Left ventricle myocardium inferior (tissue), 1 donor: ENCODE measurements at places on chromosomes 12 and 14.

- DNase-seq = no peak
These were observed 288.3 kb upstream of the AMIGO2 start for GRCh38 chr12:47367912-47368537.

- no peak for DNase-seq
These were observed 6.5 kb upstream of the DHRS7 start for GRCh38 chr14:60171690-60172089.

GRCh38 chr12:104197264-104197663, 18.3 kb upstream of the TXNRD1 start:
- no peak for DNase-seq

GRCh38 chr14:65866886-65867285, 454.4 kb downstream of the FUT8 start:
- DNase-seq = no peak

DNA sequence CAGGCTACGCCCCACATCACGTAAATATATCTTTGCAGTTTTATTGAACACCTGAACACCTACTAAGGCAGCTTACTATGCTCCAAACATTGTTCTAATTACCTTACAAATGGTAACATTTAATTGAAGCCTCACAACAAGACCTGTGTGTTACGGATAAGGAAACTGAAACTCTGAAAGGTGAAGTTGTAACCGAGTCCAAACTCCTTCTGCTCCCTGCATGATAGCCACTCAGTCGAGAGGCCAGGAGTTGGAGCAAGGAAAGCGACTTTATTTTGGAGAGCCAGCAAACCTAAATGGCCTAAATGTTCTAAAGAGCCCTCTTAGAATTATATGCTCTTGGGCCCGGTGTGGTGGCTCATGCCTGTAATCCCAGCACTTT, 12.6 kb upstream of the TRPV4 start:
- no peak for DNase-seq

- no peak for DNase-seq
These were observed 417 bp downstream of the GLS2 start for GRCh38 chr12:56487448-56488040.

DNA sequence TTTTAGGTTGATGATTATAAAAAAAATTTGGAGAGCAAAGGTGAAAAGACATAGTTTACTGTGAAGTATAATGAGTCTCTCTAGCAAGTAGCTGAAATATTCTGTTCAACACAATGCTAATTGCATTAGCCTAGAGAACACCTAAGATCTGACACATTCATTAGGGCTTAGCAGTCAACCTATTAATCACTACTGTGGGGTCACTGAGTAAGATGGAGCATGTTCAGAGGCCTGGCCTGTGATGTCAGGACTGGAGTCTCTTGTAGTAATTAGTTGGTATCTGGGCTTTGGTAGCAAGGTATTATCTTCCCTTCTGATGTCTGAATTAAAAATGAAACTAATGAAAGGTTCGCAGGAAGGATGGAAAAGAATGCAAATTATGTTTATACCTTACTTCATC, 112.7 kb downstream of the SLC16A7 start:
- no peak for DNase-seq

GRCh38 chr12:68617160-68617926, 6.6 kb downstream of the RAP1B start:
- DNase-seq = no peak

DNA sequence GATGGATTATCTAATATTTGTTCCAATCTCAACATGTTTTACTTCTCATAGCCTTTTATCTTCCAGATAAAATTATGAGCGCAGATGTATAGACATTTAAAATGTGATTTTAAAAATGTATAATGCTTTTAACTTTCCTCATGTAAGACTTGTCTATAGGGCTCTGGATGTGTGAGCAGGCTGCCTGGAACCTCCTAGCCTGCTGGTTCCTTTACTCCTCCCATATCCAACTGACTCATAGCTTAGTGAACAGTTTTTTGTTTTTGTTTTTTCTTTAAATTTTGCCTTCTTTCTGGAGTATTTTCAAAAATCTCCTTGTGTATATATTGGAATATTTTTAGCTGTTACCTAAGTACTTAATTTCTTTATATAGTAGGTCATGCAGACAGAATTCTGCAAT, 115.4 kb downstream of the PDE3A start:
- DNase-seq = no peak

DNA sequence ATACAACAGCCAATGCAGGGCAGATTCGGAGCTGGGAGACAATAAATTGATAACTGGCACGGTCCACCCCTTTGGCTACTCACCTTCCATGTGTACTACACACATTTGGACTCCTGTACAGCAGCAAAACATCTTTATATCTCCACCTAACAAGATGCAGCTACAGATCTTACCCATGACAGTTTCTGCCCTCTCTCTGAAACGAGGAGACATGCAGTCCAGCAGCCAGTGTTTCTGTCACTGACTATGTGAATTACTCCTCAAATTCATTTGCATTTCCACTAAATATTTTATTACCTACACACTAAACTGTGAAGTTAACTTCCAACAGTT, 58.7 kb upstream of the BEGAIN start:
- DNase-seq = no peak

DNA sequence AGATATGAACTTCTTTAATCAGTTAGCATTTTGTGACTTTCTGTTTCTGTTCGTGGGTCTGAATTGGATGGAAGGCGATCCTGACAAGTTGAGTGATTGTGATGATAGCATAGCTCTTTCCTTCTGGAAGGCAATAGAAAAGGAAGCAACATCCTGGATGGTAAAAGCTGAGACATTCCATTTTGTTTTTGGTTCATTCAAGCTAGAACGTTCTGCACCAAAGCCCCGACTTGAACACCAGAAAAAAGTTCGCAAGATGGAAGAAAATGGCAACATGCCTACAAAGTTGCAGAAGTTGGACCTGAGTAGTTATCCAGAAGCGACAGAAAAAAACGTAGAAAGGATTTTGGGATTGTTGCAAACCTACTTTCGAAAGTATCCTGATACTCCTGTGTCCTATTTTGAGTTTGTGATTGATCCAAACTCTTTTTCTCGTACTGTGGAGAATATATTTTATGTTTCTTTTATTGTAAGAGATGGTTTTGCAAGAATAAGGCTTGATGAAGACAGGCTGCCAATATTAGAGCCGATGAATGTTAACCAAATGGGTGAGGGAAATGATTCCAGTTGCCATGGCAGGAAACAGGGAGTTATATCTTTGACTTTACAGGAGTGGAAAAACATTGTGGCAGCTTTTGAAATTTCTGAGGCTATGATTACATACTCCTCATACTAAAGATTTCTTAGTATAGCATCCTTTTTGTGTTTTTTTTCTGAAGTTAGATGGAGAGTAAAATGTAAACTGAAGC, 896 bp downstream of the EID3 start:
- no peak for DNase-seq

DNA sequence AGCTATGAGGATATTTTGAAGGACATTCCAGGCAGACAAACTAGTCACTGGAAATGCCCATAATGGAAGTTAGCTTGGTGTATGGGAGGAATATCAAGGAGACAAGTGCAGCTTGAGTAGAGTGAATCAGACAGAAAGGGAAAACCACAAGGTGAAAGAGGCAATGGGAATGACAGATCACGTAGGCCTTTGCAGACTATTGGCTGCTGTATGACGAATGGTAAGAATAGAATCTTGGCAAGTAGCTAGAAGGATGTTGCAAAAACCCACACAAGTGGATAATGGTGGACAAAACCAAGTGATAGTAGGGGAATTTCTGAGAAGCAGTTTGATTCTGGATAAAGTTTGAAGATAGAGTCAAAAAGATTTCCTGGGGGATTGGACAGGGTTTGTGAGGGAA, 196.9 kb upstream of the NOVA1 start:
- DNase-seq = no peak

- no peak for DNase-seq
These were observed 23.6 kb upstream of the WNK1 start for GRCh38 chr12:728781-729180.

GRCh38 chr14:22417914-22418313, 171.1 kb downstream of the DAD1 start:
- DNase-seq = no peak

DNA sequence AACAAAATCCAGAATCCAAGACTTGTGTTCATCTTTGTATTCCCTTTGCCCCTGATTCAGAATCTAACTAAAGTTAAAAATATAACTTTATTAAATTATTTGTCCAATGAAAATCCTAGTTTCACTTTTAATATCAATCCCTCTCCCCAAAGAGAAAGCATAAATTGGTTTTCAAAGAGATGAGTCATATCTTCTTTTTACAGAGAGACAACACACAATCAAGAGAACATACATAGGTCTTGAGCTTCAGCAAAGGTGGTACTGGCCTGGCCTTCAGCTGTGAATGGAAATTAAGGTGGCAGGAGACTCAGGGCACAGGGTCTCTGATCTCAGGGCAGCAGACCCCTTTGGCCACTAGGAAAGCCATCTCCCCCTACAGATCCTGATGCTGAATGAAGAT, 4.3 kb upstream of the ASCL1 start:
- no peak for DNase-seq

DNA sequence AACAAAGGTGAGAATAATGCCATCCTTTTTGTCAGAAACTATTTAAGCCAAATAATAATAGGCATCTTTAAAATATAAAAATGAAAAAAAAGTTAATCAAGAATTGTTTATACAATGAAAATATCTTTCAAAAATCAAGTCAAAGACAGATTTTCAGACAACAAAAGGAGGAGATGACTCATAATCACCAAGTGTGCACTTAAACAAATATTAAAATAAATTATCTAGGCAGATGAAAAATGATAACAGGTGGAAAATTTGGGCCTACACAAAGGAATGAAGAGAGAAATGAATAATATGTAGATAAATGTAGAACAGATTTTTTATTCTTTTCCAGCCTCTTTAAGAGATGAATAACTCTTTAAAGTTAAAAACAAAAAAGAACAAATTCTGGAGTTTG, 250.0 kb upstream of the PLEKHG7 start:
- DNase-seq = no peak

GRCh38 chr12:50725011-50725942, 38.6 kb upstream of the ATF1 start:
- DNase-seq = no peak

- DNase-seq = no peak
These were observed 118.3 kb downstream of the LRIG3 start for GRCh38 chr12:58801986-58802385.

- DNase-seq = no peak
These were observed 38.9 kb upstream of the BDKRB2 start for GRCh38 chr14:96165493-96166436.

DNA sequence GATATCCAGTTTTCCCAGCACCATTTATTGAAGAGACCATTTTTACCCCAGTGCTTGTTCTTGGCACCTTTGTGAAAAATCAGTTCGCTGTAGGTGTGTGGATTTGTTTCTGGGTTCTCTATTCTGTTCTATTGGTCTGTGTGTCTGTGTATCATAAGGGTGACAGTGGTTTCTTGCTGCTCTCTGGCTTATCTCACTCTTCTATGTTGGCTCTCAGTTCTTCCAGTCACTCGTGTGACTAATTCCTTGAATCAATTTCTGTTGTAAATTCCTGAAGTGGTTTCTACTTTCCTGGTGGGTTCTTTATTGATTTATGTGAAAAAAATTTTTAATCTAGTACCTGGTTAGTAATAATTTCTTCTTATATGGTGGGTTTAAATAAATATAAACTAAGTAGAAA, 58.3 kb downstream of the OTOGL start:
- DNase-seq = no peak

- no peak for DNase-seq
These were observed 168.5 kb downstream of the NAV3 start for GRCh38 chr12:77999074-77999715.

DNA sequence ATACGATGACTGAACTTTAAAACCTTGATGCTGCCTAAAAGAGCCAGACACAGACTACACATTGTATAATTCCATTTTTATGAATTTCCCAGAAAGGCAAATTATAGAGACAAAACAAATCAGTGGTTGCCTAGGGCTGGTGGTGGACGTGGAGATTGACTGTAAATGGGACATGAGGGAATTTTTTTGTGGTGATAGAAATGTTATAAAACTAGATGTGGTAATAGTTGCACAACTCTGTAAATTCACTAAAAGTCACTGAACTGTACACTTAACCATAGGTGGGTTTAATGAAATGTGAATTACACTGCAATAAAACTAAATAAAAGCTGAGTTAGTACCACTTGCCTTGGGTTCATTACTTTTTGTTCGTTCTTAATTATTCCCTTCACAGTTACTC, 72.1 kb downstream of the PLEKHA5 start:
- no peak for DNase-seq

GRCh38 chr14:60753264-60754119, 18.9 kb downstream of the MNAT1 start:
- DNase-seq = no peak

GRCh38 chr12:114406316-114406983, 506 bp upstream of the TBX5 start:
- no peak for DNase-seq

DNA sequence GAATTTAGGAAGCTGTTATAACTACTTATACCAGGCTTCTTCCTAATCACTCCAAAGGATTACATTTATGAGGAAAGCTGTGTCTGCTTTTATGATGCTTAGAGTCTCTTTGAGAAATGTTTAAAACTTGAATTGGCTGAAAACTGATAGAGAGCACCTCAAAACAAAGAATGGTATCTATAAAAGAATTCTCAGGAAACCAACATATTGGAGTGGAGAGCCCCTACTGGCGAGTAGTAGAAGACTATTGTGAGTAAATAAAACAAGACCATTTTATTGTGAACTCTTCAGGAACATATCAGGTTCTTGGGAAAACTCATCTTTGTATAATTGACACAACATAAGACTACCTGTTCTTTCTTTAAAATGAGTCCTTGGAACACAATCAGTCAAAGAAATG, 578.6 kb downstream of the RERGL start:
- DNase-seq = no peak

DNA sequence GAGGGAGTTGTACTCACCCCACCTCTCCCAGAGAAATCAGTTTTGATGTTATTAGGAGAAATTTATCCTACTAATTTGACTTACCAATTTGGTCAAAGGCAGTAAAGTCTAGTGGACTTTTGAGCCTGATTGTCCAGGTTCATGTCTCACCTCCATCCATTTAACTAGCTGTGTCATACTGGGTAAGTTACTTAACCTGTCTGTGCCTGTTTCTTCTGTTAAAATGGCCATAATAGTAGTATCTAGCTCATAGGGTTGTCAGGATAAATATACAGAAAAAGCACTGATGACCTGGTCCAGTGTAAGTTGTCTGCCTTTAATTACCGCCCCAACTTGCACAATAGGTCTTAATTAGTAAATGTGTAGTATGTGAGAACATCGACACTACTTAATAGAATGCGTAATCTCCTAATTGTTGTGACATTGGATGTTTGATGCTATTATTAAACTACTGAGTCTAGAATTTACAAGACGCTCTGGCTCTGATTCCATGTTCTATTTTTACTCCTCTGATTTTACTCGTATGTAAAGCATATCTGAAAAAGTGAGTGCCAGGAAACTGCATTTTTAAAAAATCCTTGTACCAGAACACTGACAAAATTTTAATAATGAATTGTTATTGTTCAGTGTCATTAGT, 1.5 kb downstream of the RAB21 start:
- DNase-seq = no peak

GRCh38 chr14:34407951-34408350, 54.1 kb downstream of the SPTSSA start:
- no peak for DNase-seq

GRCh38 chr12:102682366-102683289, 202.3 kb upstream of the IGF1 start:
- DNase-seq = no peak
